ENCODE measurements at places on chromosomes 2 and 18.

- no peak for DNase-seq
These were observed 144.3 kb downstream of the CCDC102B start for GRCh38 chr18:68942230-68942629.

DNA sequence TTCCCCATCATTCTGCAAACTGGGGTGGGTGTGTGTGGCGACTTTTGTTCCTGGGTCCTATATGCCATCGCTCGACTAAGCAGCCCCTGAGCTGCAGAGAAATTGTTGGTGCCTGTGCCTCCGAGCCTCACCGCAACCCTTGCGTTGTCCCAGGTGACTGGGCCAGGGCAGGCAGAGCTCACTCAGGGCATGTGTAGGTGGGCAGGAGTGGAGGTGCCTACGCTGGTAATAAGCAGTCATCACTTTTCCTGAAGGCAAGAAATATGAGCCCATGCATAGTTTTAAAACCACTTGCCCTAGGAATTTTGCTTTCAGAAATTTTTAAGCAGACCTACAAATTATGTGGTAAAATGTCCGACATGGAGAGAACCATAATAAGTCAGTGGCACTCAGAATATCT, 197.8 kb downstream of the SMAD7 start:
- DNase-seq: no peak

- DNase-seq: no peak
These were observed 592.1 kb downstream of the XIRP2 start for GRCh38 chr2:167480232-167480985.

GRCh38 chr18:67893916-67894315, 377.4 kb upstream of the DSEL start:
- no peak for DNase-seq

GRCh38 chr2:61059382-61059781, 6.3 kb upstream of the SANBR start:
- no peak for DNase-seq

DNA sequence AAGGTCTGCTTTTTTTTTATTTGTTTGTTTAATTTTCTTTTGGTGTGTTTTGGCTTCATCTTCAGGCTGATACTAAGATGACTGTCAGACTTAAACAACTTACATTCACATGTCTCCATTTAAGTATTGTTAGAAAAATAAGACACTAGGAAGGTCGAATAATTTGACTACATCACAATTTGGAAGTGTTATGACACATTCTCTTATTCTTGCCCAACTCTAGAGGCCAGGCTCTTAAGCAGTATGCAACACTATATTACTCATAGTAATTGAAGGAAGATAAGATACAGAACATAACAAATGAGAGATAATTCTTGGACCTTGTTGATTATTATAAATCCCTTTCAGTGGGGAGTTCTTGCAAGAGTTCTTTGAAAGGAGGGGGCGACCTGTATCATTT, 295.3 kb upstream of the COL3A1 start:
- no peak for DNase-seq

- no peak for DNase-seq
These were observed 89.2 kb upstream of the SALL3 start for GRCh38 chr18:78890388-78890787.

GRCh38 chr2:237181844-237182243, 96.2 kb downstream of the COPS8 start:
- no peak for DNase-seq

DNA sequence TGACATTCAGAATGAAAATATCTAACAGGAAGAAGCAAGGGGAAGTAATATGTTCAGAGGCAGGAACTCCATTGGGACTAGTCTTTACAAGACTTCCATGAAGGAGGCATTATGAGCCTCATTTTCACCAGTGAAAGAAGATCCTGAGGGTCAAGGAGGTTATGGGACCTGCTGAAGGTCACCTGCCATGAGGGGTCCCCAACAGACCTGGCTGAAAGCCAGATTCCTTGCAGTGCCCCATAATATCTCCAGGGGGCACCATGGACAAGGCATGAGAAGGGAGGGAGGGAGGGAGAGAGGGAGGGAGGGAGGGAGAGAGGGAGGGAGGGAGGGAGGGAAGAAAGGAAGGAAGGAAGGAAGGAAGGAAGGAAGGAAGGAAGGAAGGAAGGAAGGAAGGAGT, 27.9 kb downstream of the XDH start:
- no peak for DNase-seq

DNA sequence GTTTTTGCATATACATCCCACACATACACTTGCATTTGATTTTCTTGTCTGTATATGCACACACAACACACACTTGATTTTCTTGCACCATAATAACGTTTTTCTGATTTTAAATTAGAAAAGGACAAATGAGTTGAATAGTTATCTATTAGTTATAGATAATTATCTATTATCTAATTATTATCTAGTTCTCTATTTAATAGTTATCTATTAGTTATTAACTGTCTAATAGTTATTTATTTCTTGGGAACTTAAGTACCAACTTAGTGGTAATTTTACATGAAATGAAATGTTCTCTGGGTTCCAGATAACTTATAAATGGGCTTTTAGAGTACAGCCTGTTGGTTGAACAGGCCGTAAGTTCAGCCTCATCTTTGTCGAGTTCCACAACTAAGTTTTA, 23.0 kb downstream of the INPP4A start:
- DNase-seq: no peak

DNA sequence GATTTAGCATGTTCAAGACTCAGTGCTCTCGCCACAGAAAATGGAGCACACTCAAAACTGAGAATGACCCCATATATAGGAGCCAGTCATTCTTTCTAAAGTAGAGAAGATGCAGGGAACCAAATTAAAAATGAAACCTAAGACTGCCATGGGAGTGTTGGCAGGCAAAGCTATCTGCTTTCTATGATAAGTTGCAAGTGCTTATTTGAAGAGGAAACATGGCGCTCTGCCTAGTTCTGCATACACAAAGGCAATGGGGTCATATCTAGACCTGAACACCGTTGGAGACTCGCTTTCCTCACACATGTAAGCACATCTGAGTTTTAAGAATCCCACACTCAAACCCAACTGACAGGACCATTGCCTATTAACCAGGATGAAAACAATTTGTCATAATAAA, 292.5 kb downstream of the ALK start:
- no peak for DNase-seq

DNA sequence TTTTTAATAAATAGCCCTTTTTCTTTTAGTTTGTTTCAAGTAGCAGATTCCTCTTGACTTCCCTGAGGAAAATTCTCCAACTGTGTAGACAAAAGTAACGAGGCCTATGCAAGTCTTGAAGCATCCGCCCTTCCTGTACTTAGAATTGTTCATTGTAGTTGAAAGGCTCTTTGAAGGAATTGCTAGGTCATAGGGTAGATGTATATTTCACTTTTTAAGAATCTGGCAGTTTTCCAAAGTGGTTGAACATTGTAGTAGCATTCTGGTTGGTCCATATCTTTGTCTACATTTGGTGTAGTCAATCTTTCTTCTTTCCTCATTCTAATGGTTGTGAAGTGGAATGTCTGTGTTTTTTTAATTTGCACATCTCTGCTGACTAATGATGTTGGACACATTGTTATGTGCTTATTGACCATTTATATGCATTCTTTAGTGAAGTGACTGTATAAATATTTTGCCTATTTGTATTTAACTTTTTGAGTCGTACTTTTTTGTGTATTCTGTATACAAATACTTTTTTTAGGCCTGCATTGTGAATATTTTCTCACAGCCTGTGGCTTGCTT, 5.6 kb upstream of the SERPINB11 start:
- no peak for DNase-seq

DNA sequence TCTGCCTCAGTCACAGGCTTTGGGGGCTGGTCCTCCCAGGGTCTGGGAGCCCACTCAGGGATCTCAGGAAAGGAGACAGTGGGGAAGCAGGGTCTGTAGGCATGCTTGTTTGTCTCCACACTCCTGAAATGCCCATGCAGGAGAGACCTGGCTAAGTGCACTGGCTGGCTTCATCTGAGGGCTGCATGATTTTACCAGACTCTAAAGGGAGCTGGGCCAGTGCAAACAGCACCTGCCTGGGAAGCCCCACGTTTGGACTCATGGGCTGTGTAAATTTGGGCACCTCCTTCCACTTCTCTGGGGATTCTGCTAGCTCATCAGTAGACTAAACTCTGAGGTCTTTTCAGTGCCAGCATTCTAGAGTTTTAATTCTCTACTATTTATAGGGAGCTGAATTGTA, 33.7 kb downstream of the LYPD1 start:
- no peak for DNase-seq

GRCh38 chr2:12278217-12278750, 438.5 kb upstream of the TRIB2 start:
- no peak for DNase-seq

- DNase-seq: no peak
These were observed 286.9 kb downstream of the TMX3 start for GRCh38 chr18:68427951-68428401.

DNA sequence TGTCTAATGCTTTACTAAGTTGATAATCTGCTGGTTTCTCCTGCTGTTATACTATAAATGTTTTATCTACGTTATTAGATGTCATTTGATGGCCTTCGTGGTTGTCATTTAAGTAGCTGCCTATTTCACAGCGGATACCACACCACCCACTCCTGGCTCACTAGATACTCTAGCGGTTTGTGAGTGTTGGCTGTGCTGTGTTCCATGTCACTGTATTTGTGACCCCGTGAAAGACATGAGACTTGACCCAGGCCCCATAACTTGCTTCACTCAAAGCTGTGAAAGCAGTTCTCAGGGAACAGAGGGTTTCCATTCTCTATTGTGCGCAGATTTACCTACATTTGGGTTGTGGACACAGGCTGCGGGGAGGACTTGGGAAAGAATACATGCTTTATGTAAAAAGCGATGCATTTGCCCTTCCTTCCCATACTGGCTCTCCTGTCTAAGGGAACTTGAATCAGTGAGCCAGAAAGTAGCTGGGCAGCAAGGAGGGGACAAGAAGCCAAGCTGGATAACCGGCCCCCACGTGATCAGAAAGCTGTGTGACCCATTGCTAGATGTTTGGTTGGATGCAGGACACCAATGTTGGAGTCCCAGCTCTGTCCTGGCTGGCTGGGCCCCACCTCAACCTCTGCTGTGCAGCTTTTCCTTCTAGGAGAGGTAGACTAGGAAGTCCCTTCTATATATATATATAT, 52.2 kb downstream of the PLB1 start:
- no peak for DNase-seq

DNA sequence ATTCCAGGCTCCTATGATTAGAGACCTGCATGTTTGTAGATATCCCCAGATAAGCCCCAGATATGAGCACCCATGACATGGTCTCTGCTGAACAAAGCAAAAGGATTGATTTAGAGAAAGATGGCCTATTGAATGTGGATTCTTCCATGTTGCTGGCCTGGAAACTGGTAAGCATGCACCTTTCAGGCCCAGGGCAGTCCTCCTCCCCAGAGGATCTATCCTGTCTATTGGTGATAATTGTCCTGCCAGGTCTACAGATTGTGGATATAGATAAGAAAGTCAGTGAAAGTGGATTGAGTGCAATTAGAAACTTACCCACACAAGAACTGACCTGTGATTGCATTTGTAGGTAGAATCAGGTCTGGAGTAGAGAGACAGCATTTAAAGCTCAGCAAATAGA, 256.9 kb upstream of the SIX3 start:
- DNase-seq: no peak

DNA sequence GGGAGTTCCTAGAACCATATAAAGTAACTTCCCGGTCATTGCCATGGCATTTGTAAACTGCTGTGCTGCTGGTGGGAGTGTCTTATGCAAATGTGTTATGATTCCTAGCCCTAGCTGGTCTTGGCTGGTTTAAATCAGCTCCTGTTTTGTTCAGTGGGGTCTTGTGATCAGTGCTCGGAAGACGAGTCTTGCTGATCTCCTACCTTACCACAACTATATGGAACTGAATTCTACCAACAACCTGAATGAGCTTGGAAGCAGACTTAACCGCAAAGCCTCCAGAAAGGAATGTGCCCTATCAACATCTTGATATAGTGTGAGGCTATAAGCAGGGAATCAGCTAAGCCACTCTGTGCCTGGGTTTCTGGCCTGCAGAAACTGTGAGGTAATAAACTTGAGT, 33.5 kb downstream of the POLE4 start:
- DNase-seq: no peak

DNA sequence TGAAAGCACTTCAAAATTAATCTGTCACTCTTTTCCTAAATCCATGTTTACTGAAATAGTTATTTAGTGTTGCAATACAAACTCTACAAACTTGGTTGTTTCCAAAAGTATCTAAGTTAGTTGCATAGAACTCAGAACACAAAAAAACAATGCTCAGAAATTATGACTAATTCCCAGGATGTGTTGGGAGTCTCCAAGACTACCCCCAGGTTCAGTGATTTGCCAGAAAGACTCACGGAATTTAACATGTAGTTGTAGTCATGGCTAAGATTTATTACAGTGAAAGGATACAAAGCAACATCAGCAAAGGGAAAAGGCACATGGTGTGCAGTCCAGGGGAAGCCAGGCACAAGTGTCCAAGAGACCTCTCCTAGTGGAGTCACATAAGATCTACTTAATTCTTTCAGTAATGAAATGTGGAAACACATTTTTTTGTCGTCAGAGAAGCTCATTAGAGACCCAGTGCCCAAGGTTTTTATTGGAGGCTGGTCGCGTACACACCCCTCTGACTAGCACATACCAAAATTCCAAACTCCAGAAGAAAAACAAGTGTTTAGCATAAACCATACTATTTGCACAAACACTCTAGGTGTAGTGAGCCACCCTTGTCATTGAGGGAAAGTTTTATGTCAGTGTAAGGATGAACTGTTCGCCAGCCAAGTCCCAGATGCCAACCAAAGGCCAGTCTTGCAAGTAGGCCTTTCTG, 43.3 kb upstream of the CYP20A1 start:
- no peak for DNase-seq

DNA sequence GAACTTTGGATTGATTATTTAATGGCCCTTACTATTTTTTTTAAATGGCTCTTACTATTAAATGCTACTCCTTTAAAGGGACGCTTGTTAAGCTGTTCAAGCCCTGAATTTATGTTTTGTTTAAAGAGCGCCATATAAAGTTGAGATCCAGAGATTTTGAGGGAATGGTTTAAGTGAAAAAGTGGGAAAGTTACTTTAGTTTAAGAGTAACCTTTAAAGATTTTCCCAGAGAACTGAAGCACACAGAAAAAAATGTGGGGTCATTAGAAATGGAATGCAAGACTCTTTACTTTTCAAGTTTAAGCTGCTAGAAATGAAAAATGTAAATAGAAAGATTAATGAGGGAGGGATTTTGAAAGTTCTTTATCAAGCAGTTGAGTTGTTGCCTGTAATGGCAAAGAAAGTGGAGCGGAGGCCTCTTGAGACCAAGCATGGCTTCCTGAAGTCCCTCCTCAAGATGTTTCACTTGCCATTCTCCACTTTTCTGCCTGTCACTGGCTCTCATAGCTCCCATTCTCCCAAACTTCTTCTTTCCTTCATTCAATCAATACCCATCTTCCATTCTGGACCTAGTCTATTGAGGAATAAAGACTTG, 93.2 kb downstream of the KCNS3 start:
- no peak for DNase-seq

- DNase-seq: no peak
These were observed 1.1 kb upstream of the MAT2A start for GRCh38 chr2:85537600-85538506.

Measured in activated gamma-delta T cell treated with anti-CD3 and anti-CD28 coated beads, Interleukin-2, amount 50 U/mL, for 16 hours (primary cell).